ENCODE measurements at places on chromosomes 7 and 10.

GRCh38 chr10:133218891-133219290 lies 11.1 kb upstream of the UTF1 start:
- no peak for DNase-seq

DNA sequence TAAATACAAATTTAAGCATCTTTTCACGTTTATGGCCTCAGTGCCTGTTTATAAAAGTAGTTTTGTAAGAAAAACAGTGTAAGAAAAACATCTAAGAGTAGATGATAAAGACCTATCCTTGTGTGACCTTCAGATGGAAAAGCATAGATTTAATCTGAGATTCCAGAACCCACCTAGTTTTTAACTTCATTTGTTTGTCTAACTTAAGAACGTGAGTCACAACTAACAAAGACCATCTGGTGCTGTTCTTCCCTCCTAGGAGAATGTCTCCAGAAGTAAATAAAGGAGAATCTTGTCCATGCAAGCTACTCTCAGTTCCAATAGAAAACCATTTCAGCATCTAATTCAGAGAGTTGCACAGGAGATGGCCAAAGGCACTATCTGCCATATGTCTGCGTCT lies 265.4 kb upstream of the C7orf33 start:
- DNase-seq, result no peak

- DNase-seq, result no peak
Measured at GRCh38 chr10:60943316-60944057, 498 bp downstream of the RHOBTB1 start.

GRCh38 chr10:92598321-92598720 lies 5.4 kb downstream of the KIF11 start:
- no peak for DNase-seq

GRCh38 chr7:150994141-150994837 lies 3.5 kb downstream of the NOS3 start:
- DNase-seq, result no peak

Measured in T-helper 22 cell (primary cell).